Fibroblast of skin of right biceps (primary cell): ENCODE measurements at places on chromosomes 11 and 22.

DNA sequence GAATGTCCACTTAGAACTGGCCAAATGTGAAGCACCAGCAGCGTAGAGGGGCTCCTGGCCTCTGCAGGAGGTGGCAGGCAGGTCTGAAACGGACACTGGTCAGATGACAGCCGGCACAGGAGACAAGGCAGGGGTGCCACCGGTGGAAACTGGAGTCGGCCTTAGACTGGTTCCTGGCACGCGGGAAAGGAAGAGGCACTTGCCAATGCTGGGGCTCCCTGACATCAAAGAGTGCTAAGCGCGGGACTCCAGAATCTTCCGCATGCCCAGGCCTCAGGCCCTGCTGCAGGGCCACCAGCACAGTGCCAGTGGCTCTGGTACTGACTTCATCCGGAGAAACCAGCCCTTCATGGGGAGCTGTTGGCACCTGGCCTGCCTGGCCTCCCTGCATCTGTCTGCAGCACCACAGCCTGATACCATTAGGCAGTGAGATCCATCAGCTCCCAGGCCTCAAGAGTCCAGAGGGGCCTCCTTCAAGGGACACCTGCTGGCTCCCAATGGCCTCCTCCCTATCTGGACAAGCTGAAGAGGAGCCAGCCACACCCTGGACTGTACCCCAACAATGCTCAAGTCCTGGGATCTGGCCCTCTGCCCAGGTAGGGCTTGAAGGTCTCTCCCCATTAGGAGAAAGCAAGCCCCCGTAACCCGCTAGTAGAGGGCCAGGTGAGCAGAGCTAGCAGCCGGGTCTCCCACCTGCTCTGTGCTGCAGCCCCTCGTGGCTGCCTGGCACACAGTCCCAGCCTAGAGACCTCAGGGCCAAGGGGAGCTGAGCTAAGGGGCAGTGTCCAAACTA lies 29.7 kb upstream of the GNB1L start:
- no peak for DNase-seq

DNA sequence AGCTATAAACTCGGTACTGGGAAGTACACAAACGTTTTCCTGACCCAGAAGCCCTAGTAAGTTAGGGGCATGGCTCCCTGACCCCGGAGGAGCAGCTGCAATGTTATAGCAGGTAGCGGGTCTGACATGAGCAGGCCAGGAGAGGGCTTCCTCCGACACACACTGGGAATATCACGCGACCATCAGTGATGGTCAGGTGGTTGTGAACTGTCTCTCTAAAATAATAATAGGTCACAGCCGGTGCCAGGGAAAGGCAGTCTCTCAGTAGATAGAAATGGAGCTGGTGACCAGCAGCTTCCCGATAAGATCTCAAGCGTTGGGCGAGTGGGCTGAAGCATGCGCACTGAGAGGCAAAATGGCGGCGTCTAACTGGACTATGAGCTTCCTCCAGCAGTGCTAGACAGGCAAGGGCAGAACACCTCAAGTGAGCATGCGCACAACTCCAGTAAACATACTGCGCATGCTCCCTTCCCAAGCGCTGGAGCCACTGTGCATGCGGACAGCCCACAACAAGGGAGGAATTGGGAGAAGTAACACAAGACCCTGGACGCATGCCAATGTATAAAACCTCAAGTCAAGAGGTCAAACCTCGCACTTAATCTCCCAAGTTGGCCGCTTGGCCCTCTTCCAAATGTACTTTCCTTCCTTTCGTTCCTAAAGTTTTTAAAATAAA lies 22.3 kb upstream of the TESMIN start:
- DNase-seq, result no peak

DNA sequence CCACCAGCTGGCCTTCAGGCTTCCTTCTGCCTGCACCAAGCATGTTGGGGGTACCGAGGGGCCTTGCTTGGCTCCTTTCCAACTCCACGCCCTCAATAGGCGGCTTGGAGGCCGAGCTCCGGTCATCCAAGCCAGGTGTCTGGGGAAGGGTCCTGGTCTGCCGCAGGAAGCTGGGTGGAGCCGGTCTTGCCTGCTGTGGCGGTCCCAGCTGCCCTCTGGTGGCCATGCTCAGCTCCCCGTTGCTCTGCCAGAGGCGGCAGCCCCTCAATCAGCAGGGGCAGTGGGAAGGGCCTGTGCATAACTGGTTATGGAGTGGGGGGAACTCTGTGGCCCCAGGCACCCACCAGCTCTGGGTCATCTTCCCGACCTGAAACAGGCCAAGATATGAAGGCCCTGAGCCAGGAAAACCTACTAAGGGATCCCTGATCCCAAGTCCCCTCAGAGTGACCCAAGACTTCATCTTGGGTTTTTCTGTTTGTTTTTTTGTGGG lies 3.2 kb downstream of the ARVCF start:
- DNase-seq, result peak; percentile 39

GRCh38 chr11:116114198-116114651 lies 610.0 kb upstream of the CADM1 start:
- no peak for DNase-seq

DNA sequence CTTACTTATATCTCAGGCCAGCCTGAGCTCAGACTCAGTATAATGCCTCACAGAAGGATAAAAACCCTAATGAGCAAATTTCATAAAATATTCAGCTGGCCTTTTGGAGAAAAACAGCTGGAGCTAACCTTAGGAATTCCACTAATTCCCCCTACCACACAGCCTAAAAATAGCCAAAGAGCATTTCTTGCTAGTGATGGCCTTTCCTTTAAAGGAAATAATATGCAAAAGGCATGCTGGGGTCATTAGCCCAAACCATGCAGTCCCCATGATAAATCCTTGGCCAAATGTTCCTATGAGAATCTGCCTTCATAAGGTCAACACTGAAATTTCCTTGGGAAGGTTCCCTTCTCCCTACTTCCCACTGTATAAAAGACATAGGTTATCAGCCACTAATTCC lies 38.2 kb downstream of the SYTL2 start:
- DNase-seq, result peak; percentile 85
